ENCODE measurements at places on chromosomes 5 and 9.
A peak's percentile ranks its signal among the peaks of the same experiment; 100 is the strongest.

DNA sequence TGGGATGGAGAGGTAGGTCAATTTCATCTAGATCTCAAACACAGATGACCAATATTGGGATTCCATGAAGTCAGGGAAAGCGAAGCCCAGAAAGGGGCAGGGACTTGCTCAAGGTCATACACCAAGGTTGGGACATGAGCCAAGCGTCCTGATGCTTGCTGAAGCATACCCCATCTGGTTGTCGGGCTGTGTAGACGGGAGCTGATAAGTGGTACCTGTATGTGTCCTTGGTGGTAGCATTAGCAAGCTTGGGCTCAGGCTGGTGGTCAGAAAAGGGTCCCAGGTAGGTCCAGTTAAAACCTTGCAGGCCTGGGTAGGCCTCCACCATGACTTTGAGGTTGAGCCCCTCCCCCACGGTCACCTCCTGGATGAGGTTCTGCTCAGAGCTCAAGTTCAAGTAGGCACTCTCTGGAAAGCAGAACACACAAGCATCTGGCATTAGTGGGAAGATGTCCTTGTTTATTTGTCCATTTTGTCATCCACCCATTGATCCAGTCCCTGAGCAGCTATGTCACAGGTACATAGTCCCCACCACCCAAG, 13.2 kb downstream of the CSF1R start:
- no peak for DNase-seq

GRCh38 chr5:74313896-74314295, 326.6 kb downstream of the ENC1 start:
- DNase-seq = no peak

DNA sequence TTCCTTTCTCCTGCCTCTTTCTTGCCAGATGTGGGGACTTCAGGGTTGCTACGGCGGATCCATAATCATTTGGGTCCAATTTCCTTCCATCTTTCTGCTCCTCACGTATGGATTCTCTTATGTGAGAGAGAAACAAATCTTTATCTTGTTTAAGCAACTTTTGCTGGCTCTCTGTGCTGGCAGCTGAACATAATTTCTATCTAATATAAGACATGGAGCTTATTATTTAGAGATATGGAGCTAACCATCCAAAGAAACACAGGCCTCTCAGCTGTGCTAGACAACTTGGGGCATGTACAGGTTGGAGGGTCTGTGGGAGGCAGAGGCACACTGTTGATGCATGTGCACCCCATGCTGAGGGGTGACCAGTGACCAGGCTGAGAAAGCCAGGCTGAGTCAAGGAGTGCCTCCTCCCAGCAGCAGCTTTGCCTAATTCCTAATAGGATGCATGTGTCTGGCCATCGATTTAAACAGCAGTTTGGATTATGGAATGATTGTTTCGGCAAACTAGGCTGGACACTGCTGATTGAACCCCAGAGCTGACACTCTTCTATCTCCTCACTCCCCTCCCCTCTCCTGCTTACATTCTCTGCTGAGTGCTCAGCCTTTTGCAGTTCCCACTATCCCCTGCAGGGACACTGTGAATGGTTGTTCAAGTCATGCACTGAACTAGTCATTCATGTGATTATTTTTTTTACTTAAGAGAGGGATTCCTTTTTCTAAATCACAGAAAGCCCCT, 195.8 kb downstream of the ERCC6L2 start:
- DNase-seq = no peak

DNA sequence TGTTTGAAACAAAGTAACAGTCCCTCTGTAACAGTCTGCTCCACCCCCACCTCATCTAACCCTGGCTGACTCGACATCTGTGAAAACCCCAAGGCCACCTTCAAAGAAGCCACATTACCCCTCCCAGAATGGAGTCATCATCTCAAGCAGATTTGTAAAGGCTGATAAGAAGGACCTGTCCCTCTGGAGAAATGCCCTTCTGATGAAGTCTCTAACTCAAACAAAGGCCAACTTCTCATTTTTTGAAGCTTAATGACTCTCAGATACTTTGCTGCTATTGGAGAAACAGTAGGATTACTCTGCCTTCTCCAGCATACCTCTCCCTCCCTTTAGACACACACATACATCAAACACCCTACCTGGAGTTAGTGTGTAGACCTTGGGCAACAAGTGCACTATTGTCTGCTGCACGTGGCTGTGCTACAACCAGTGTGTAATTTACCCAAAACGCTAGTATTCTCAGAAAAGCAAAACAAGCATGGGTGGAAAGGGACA, 5.3 kb upstream of the SUSD1 start:
- DNase-seq = peak; percentile 25

DNA sequence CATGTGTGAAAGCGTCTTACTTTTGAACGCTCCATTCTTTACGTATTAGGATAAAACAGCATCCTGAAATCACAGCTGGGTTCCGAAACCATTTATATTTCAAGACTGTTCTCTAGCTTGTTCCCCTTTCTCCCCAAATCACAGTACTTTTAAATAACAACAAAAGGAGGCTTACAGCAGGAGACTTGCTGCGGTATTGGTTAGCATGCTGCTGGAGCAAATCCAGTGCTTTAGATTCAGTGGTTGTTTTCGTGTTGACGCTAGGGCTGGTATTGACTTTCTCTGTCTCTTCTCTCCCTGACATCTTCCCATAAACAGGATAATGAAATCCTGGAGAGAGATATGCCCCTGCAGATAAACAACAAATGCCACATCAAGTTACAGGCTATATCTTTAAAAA, 103.1 kb downstream of the ZNF608 start:
- DNase-seq = no peak

- DNase-seq = no peak
These were observed 110.1 kb upstream of the ABCA1 start for GRCh38 chr9:105038051-105038450.

GRCh38 chr5:6013506-6013905, 364.8 kb downstream of the MED10 start:
- no peak for DNase-seq

DNA sequence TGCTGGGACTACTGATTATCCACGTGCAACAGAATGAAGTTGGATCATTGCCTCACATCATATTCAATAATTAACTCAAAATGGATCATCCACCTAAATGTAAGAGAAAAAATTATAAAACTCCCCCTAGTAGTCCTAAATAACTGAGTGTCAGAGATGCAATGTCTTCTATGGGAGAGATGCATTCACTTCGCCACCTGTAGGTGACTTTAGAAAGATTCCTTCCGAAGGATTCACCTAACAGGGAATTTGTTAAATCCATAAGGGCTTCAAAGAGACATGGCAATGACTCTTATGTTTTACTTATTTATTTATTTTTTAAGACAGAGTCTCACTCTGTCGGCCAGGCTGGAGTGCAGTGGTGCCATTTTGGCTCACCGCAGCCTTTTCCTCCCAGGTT, 526.0 kb downstream of the MTRR start:
- DNase-seq = no peak

DNA sequence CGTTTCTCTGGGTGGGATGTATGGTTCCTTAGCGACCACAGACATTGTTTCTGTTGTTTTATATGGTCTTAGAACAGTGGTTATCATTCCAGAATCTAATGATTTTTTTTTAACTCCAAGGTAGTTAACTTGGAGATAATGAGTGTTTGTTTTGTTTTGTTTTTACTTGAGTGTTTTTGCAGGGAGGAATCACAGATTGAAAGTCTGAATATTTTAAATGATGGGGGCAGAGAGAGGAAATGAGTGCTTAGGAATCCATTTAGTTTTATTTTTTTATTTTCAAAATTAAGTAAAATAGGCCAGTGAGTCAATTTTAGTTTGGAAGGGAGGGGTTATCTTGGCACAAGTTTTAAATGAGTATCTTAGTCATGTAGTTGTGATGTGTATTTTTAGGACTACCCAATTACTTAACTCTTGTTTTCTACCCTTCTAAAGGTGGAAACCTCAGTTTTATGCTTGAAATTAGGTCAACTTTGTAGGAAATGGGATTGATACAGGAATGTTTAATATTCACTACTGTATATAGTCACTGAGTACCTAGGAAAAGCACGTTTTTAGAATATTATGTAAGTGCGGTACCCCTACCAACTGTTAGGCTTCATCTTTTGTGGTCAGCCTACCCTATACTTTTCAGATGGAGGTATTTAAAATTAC, 2.0 kb downstream of the UBE2R2 start:
- no peak for DNase-seq

DNA sequence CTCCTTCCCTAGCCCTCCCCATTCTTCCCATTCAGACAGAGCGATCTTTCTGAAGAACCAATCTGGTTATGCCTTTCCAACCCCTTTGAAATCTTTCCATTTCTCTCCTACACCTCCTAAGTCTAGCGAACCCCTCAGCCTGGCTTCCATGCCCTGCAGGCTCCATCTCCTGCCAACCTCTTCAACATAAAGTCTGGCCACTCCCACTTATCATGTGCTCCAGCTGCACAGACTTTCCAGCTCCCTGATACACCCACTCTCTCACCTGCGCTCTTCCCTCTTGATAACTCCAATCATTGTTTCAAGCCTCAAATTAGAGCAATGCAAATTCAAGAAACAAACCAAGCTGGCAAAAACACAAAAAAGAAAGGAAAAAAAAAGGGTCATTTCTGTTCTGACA, 3.8 kb upstream of the ORM1 start:
- DNase-seq = no peak

DNA sequence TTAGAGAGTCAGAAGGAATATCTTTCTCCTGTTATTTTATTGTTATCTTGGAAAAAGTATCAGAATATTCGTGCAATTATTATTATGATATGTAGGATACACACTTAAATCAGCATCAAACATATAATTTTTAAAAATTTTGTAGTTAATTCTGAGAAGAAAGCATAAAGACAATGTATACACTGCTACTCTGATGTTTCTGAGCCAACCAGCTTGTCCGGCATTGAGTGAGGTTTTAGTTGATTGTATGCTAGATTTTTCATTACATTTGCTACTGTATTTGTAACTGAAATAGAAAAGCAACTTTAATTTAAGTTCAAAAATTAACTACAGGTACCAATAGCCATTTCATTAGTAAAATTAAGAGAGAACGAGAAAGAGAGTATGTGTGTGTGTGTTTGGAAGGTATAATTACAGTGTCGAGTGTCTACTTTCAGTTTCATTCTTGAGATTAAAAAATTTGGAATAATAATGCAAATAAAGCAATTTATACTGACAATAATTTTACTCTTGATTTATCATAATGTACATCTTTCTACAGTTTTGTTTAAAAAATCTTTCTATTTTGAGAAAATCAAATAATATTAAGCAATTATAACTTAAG, 160.4 kb upstream of the CDH12 start:
- DNase-seq = no peak

DNA sequence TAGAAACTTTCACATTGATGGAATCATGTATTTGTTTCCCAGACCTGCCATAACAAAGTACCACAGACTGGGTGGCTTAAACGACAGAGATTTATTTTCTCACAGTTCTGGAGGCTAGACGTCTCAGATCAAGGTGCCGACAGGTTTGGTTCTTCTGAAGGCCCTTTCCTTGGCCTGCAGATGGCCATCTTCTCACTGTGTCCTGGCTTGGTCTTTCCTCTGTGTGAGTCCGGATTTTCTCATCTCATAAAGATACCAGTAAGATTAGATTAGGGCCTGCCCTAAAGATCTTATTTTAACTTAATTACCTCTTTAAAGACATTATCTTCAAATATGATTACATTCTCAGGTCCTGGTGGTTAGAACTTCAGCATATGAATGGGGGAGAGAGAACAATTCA, 5.8 kb downstream of the USP20 start:
- DNase-seq = no peak

DNA sequence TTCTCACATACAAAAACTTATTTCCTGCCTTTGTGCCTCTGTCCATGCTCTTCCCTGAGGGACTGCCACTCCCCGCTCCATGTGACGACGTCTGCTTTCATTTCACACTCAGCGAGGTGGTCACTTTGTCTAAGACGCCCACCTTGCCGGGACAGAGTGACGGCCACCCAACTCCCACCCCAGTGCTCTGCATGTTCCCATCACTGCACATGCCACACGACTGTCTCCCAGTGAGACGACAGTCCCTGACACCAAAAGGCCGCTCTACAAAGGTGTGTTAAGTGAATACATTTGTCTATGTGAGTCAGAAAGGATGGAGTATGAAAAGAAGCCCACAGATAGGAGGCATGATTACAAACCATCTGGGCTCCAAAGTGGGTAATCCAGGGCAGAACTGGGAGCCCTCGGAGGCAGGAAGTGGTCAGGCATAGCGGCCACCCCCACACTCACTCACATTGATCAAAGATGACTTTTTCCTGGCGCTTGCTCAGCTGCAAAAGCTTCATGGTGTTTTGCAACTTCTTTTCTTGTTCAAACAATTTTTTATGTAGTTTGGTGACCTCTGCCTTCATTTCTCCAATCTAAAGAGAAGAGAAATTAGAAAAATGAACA, 185.8 kb downstream of the CDK5RAP2 start:
- DNase-seq = no peak

DNA sequence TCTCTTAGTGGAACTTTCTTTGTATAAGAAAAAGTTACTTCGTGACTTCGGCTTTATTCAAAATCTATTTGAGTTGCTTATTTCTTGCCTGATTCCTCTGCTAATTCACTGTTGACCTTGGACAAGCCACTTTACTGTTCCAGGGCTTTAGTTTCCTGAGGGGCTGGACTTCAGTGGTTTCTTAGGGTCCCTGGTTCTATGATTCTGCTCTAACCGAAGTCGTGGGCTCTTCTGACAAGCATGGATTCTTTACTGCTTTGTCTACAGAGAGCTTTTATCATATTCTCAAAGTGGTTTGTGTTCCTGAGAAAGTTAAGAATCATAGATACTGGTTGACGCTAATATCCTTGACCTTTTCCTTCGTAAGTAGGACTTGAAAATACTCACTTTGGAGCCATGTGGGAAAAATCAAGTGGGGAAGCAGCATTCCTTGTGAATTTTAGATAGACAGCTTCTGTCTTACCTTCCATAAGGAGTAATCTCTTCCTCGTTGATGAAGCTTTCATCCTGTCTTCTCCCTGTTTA, 21.1 kb downstream of the EXOSC2 start:
- DNase-seq = no peak

DNA sequence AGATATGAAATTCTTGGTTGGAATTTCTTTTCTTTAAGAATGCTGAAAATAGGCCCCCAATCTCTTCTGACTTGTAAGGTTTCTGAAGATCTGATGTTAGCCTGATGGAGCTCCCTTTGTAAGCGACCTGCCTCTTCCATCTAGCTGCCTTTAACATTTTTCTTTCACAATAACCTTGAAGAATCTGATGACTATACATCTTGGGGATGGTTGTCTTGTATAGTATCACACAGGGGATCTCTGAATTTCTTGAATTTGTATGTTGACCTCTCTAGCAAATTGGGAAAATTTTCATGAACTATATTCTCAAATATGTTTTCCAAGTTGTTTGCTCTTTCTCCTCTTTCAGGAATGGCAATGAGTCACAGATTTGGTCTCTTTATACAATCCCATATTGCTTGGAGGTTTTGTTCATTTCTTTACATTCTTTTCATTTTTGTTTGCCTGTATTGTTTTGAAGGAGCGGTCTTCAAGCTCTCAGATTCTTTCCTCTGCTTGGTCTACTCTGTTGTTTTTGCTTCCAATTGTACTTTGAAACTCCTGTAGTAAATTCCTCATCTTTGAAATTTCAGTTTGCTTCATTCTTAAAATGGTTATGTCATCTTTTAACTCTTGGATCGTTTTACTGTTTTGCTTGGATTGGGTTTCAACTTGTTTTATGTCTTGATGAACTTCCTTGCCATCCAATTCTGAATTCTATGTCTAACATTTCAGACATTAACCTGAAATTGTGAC, 245.2 kb upstream of the TARS1 start:
- DNase-seq = no peak

All from stimulated activated CD8-positive, alpha-beta memory T cell treated with anti-CD3 and anti-CD28 coated beads, Interleukin-12 subunit alpha, Interleukin-12 subunit beta, amount 100 ng/mL, for 1 hour (primary cell).